ENCODE measurements at places on chromosomes 13 and 19. TPM values are rescaled to one million over a fixed set of nuclear protein-coding genes. Genes with fewer than 3 reads are reported as not detected.

The BCKDHA gene
- total RNA-seq = 13.1 TPM

The CYP2A6 gene
- total RNA-seq = not detected

The NLRP5 gene
- not detected for total RNA-seq

The PRR36 gene
- total RNA-seq = 0.25 TPM

The TLE6 gene
- total RNA-seq = not detected

The SAE1 gene
- 30.9 TPM for total RNA-seq

The SIRT6 gene
- 14.2 TPM for total RNA-seq

The IL27RA gene
- 26.7 TPM for total RNA-seq

The CDC34 gene
- 43.4 TPM for total RNA-seq

The RFX1 gene
- 16.3 TPM for total RNA-seq

The UNC13A gene
- 0.14 TPM for total RNA-seq

The CYP2A7 gene
- total RNA-seq = not detected

The SPC24 gene
- total RNA-seq = 1.5 TPM

All from CD4-positive, alpha-beta T cell (primary cell).